ENCODE measurements at places on chromosomes 3 and 15.

GRCh38 chr3:139988472-139989156, 53.6 kb downstream of the CLSTN2 start:
- DNase-seq: no peak

GRCh38 chr15:69529961-69530633, 77.5 kb downstream of the RPLP1 start:
- DNase-seq: no peak

GRCh38 chr3:122247825-122248185, 64.3 kb downstream of the CASR start:
- DNase-seq: no peak

DNA sequence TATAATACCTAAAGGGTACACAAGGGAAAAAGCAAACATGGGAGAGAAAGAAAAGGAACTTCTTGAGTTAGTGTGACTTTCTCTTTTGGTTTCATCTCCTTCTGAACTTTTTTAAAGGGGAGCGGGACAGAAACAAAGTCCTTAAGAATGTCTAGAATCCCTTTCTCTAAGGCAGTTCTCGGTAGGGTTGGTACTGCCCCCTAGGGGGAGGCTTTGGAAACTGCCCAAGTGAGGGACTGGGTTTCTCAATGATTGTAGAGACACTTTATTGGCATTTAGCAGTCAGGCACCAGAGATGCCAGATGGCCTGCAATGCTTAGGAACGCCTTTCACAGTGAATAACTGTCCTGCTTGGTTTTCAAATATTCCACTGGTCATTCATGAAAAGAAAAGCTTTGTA, 172.7 kb downstream of the WDR72 start:
- peak; percentile 43 for DNase-seq

GRCh38 chr3:184154885-184155643, at the start of gene DVL3:
TSS of gene DVL3 (plus strand) at chr3:184155377. CDS start at chr3:184155636, 259 bp downstream.
- peak; percentile 25 for DNase-seq

GRCh38 chr3:50591196-50591741, 20.3 kb downstream of the CISH start:
- peak; percentile 39 for DNase-seq

DNA sequence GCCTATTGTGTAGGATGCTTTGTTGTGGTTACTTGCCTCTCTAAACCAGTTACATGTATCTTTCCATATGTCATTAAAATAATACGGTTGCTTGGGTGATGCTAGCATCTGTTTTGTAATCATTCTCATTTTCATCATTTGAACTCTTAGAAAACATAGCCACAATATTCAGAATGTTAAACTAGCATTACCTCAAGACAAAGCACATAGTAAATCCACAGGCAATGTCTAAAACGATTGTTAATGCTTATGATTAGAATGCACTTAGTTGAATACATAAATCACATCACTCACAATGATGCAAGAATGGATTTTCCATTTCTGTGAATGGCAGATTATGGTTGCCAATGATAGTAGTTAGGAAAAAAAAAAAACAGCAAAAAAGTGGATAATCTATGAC, 110.0 kb upstream of the NAALADL2 start:
- no peak for DNase-seq

DNA sequence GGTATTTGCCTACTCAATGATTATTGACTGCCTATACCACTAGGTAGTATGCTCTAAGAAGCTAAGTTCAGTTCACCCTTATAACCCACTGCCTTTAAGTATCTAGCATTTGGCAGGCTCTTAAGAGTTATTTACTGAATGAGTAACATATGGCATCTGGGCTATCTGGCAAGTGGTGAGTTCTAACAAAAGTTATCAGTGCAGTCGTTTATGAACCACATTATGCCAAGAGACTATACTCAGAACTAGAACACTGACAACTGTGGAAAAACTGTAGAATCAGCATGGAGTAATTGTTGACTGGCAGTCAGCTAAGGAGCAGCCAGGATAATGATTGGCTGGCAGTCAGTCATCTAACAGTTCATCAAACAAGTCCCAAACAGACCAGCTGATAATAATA, 25.8 kb downstream of the RAF1 start:
- DNase-seq: no peak

DNA sequence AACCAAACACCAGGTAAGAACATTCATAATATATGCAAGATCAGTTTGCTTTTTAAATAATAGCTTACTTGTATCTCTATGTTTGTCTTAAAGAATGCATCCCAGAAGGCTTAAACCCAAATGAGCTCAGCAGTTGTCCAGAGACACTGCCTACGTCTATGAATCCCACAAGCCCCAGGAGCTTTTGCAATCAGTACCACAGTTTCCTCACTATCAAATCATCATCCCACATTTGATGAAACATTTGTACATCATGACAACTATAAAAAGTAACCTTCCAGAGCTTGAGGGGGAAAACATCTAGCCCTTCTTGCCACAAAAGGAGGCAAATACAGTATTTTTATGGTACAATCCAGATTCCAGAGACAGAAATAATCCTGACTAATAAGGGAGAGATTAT, 63.7 kb downstream of the ATP8B4 start:
- DNase-seq: no peak

DNA sequence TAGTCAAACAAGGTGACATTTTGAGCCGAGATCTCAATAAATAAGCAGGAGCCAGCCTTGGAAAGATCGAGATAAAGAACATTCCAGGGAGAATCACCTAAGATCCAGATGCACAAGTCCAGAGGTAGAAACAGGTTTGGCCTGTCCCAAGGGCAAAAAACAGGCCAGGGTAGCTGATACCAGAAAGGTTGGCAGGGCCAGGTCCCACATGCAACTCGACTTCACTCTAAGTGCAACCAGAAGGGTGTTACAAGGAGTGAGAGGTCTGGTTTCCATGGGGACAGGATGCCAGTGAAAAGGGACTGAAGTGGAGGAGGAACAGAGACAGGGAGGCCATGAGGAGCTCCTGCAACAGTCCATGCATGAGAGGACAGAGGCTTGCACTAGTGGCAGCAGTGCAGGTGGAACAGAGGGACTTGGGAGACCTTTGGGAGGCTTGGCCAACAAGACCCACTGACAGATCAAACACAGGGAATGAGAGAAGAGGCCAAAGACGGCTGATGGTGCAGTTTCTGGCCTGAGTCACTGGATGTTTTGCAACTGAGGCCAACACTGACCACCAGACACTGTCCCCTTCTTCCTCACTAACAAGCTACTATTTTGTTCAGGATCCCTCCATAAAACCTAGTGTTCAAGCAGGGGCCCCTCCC, 5.2 kb downstream of the TPRA1 start:
- DNase-seq: no peak

DNA sequence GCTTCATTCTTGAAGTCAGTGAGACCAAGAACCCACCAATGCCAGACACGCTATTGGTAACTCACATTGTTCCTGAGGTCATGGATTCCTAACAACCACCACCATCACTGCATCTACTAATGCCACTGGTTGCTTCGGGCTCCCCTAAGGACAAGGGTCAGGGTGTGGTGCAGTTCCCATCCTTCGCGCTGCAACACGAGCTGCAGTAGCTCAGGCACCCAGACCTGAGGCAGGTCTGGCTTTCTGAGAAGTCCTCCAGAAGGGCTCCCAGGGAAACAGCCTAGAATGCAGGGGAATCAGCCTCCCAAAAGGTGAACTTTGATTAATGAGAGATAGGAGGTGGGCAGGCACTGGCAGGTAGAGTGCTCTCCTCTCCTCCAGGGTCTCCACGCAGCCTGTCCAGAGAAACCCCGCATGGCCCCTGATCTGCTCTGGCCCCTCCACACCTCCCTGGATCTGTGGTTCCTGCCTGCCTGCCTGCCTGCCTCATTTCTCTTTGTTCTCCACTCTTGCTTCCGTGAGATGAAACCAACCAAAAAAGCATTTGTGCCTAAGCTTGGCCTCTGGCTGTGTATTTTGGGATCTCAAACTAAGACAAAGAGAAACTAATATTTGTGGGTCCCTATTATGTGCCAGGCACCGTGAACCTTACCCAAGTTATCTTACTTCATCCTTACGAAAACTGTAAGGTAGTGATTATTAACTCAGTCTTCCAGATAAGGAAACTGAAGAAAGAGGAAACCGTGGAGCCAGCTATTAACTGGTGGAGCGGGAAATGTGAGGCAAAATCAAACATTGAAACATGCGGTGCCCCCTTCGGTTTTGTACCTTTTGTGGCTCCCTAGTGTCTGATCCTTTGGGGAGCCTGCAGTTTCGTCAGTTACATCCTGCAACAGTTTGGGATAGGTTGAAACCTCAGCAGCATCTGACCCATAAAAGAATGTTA, 43.9 kb upstream of the USP3 start:
- DNase-seq: no peak

- no peak for DNase-seq
Observed at GRCh38 chr3:106014518-106014917, 145.7 kb upstream of the CBLB start.

- no peak for DNase-seq
Observed at GRCh38 chr3:94462931-94463330, 400.1 kb downstream of the NSUN3 start.

DNA sequence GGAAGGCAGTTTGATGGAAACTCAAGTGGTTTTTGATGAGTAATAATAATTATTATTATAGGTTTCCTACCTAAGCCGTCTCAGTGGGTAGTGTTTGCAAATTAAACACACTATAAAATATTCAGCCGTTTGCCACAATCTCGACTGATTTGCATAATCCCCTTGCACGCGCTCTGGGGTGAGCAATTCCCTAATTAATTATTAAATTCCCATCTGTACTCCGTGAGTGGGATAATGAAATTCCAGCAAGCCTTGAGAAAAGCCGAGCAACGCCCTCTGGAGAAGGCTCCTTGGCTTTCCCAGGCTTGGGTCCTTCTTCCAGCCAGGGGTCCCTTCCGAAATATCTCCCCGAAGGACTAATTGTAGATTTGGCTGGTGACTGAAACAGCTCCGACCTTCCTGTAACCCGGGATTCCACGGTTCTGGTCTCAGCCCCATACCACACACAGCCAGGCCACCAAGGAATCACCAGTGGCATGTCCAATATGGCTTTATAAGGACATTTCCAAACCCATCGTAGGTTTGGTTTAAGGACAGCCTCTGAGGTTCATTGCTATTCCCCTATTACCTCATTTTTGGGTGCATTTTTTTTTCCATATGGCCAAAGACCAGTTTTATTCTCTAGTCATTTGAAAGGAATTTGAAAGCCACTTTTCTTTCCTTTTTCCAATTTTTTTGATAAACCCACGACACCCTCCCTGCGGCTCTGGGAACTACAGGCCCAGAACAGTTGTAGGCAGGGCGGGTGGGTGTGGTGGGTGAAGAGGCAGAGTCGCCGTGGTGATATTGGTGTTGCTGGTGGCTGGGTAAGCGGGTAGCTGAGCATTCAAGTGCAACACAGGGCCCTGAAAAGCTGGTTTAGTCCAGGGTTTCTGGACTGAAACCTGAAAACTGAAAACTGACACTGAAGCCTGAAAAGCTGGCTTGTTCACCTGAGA, 33.2 kb upstream of the RGMA start:
- no peak for DNase-seq

DNA sequence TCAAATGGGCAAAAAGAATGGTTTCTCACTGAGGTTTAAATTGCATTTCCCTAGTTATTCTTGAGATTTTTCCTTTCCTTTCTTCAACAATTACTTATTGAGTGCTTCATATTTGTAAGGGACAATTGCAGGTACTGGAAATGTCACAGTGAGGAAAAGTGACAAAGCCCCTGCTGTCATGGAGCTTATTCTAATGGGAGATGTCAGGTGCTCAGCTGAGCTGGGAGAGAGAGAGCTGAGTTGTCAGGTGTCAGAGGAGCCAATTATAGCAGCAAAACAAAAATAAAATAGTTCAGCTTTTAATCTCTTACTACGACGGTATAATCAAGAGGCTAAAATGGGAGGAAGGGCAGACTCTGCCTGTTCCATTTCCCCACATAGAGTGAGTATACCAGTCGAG, 42.0 kb downstream of the CD86 start:
- no peak for DNase-seq

GRCh38 chr3:193716150-193716549, 123.1 kb downstream of the OPA1 start:
- no peak for DNase-seq

DNA sequence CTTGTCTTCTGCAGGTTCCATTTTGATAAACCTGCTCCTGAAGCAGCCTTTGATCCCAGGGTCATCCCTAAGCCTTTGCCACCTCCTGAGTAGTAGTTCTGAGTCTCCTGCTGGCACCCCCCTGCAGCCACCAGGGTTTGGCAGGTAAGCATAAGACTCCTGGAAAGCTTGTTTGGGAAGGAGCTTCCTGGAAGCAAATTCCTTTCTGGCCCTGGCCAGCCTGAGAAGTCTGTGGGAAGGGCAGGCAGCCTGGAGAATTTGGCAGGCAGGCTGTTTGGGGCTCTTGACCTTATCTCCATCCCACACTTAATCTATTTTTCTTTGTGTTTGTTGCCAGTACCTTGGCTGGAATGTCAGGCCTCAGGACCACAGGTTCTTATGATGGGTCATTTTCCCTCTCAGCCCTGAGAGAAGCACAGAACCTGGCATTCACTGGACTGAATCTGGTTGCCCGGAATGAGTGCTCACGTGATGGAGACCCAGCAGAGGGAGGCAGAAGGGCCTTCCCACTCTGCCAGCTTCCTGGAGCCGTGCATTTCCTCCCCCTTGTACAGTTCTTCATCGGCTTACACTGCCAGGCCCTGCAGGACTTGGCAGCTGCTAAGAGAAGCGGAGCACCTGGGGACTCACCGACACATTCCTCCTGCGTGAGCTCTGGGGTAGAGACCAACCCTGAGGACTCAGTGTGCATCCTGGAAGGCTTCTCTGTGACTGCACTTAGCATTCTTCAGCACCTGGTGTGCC, 13.4 kb downstream of the ATRIP start:
- no peak for DNase-seq

DNA sequence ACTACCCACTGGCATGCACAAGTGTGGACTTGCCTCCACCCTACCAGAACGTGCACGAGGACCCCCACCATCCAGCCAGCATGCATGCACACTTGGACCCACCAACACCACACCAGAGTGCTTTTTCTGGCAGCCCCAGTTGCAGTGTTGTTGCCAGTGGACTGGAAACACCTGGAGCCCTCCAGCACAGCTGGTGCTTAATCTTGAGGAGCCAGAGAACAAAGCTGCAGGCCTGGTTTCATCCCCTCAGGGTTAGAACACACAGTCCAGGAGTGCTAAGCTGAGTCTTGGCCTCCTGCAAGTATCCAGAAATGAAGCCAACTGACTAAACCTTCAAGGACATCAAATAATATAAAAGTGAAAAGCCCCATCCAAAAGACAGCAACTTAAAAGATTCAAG, 888.0 kb downstream of the NTRK3 start:
- DNase-seq: no peak

GRCh38 chr15:75620058-75620820, 5.3 kb downstream of the SNUPN start:
- no peak for DNase-seq
